ENCODE measurements at places on chromosomes 2 and 18.

DNA sequence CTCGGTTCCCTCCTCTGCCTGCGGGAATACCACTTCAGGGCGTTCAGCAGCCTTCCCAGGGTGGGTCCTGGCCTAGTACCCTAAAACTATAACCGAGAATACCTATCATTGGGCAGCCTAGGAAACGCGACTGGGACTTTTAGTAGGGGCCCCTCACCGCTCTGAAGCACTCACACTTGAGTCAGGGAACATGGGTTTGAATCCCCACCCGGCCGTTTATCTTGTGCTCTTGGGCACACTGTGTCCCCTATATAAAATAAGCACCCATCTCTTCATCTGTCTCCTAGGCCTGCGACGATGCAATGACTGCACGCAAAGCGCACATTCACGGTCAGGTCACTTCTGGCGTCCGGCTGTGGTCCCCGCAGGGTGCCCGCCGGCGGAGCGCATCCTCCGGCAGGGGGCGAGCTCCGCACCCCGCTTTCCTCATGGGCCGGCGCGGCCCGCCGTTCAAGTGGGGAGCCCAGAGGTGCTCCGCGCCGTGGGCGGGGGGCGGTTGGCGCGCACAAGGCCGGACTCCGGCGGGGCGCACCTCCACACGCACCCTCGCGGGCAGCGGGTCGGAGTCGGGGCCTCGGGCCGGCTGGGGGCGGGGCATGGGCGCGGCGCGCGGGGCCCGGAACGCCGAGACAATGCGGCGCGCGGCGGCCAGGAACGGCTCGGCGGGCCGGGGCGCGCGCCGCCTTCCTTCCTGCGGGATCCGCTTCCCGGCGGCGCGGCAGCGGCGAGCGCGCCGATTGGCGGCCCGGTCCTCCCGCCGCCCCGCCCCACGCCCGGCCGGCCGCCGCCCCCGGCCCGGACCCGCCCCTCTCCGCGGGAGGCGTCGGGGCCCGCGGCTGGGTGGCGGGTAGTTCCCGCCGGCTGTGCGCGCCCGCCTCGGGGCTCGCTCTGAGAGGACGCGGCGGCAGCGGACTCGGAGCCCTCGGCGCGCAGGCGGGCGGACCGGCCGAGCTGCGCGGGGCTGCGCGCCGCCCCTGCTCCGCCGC lies at the start of gene ASAP2:
Gene ASAP2 (plus strand): TSS at position 850 of the 986 bp plus-strand sequence. CDS start 293 bp downstream, outside the sequence.
- DNase-seq, result peak; percentile 63

DNA sequence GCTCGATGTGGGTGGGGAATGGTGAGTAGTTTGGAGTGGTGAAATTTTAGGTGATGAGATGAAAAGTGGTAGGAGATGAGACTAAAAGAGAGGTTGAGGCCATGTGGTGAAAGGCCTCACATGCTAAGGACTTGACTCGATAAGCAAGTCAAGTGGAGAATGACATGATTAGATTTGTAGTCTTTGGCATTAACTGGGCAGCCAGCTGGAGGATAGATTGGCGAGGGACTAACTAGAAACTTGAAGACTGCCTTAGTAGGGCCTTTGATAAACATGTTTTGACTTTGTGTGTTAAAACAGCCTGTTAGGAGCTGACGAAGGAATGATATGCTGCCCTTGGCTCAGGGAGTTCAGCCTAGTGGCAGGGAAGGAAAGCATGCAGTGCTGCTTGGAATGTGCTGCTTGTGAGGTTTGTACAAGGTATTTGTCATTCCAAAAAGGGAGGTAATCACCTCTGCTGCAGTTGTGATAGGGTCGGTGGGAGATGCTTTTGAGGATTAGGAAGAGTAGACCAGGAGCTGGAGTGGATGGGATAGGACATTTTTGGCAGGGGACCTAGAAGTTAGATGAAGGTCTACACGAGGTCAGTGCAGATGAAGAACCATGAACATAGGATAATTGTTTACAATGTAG lies 22.0 kb downstream of the PHLPP1 start:
- DNase-seq, result no peak

DNA sequence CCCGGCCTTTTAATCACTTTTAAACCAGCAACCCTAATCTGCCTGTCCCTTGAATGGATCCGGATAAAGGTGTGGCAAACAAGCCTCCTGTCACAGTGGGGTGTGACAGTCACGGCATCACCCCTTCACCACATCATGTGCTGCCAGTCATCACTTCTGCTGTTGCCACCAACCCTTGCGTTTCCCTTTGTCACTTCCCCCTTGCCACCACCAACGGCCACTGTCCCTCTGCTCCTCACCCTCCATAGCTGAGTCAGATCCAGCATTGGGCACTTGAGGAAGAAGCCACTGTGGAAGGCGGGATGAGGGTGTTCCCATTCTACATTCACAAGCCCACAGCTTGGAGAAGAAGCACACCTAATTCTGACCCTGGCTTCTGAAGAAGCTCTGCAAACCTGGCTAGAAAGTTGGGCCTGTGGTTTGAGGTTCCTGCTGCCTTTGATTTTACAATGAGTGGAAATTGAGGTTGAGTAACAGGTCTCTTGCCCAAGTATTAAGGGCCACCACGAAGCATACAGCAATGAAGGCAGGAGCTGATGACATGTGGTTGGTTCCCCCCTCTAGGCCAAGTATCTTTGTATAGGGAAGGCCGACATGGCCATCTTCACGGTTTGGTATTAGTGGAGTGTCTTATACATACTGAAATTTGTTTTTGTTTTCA lies 22.9 kb upstream of the DARS1 start:
- peak; percentile 65 for DNase-seq

- no peak for DNase-seq
Measured at GRCh38 chr18:78304192-78305164, 675.1 kb upstream of the SALL3 start.

- DNase-seq, result no peak
Measured at GRCh38 chr18:1147730-1148129, 243.1 kb downstream of the ADCYAP1 start.

- no peak for DNase-seq
Measured at GRCh38 chr2:163401481-163401880, 334.3 kb downstream of the FIGN start.

GRCh38 chr2:111062417-111062816 lies 58.3 kb upstream of the BCL2L11 start:
- no peak for DNase-seq

DNA sequence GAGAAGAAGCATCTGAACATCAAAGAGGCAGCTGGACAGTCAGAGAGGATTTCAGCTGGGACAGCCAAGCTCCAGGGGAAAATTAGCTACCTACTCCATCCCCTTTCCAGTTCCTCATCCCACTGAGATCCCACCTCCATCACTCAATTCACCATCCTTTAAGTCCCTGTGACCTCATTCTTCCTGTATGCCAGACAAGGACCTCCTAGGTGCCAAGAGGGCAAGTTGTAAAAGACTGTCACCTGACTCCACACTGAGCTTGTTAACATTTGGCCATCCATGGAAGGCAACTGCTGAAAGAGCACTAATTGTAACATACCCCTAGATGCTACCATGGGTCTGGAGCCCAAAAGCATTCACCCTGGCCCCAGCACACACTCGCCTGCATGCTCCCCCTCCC lies 97.8 kb downstream of the KYNU start:
- DNase-seq, result no peak

GRCh38 chr2:215930505-215931253 lies 82.7 kb downstream of the MREG start:
- no peak for DNase-seq

Measured in stimulated activated CD8-positive, alpha-beta memory T cell treated with anti-CD3 and anti-CD28 coated beads, Interleukin-4, amount 100 ng/mL, for 48 hours (primary cell).